HEK293T (cell line): ENCODE measurements at places on chromosomes 1 and 21.

GRCh38 chr21:36076878-36077655 lies 7.2 kb downstream of the CBR1 start:
- DNase-seq = no peak

DNA sequence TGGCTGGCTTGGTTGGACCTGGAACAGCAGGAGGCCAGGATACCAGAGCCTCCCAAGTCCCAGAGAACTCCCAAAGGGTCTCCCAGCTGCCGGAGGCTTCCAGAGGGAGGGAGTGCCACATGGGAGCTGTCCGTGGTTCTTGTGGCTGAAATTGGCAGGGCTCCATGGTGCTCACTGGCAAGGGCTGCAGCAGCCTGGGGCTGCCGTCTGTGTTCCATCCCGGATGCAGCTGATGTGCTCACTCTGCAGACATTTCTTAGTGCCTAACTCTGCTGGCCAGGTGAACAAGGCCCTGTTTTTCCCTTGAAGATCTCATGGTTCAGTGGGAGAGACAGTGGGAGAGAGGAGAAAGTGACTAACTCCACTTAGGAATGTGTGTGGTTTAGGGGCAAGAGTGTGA lies 261.1 kb downstream of the CAMTA1 start:
- peak; percentile 34 for DNase-seq

DNA sequence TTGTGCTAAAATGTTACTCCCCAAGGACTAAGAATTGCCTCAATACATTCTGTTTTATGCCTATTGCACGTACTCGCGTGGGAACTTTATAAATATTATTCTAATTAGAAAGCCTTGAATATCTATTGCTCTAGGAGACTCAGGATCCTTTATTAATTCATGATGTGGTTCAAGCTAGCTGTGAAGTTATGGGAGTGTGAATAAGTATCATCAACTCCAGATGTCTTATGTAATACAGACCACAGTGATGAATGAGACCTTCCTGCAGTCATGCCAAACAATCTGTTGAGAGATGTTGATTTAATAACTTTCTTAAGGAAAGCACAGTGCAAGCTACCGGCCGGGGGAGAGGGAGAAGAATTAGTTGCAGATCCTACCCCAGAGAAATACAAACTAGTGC lies 519.2 kb upstream of the ZP4 start:
- DNase-seq = no peak

DNA sequence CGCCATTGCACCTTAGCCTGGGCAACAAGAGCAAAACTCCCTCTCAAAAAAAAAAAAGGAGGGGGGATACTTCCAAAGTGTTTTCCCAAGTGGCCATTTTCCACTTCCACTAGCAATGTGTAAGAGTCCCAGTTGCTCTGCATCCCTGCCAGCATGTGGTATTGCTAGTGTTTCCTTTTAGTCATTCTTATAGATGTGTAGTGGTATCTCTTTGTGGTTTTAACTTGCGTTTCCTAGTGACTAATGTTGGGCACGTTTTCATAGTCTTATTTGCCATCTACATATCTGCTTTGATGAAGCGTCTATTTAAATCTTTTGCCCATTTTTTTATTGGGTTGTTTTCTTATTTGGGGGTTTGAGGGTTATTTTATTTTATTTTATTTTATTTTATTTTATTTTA lies 31.1 kb downstream of the INAVA start:
- no peak for DNase-seq

- no peak for DNase-seq
Measured at GRCh38 chr21:35005560-35006224, 43.4 kb downstream of the RUNX1 start.

GRCh38 chr1:6783936-6784559 lies 1.2 kb upstream of the CAMTA1 start:
- no peak for DNase-seq

- no peak for DNase-seq
Measured at GRCh38 chr1:196774175-196774574, 465 bp upstream of the CFHR3 start.

DNA sequence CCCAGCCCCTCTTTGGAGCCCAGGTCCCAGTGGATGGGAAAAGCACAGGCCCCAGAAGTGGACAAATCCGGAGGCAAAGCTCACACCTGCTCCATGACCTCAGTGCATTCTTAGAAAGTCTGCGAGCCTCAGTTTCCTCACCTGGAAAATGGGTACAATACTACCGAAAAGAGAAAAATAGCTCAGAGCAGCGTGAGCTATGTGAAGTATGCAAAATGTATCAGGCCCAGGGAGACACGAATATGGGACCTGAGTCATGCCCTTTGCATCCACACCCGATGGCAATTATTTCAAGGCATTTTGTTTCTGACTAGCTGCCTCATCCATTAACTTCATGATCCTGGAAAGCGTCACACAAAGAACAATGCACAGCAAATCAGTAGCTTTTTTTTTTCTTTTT lies 9.2 kb downstream of the ALDH4A1 start:
- no peak for DNase-seq

DNA sequence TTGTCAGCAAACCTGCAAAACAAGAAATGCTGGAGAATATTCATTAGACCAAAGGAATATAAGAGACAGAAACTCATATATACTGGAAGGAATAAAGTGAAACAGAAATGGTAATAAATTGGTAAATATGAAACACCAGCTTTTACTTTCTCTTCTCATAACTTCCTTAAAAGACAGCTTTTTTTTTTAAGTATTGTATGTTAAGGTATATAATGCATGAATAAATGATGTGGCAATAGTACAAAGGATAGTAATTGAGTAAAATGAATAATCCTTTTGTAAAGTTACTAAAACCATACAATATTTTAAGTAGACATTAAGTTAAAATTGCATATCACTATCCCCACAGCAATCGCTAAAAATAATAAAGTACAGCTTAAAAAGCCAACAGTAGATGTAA lies 64.8 kb downstream of the TRIM33 start:
- no peak for DNase-seq

GRCh38 chr21:45932922-45933502 lies 48.6 kb upstream of the COL6A1 start:
- DNase-seq = no peak

DNA sequence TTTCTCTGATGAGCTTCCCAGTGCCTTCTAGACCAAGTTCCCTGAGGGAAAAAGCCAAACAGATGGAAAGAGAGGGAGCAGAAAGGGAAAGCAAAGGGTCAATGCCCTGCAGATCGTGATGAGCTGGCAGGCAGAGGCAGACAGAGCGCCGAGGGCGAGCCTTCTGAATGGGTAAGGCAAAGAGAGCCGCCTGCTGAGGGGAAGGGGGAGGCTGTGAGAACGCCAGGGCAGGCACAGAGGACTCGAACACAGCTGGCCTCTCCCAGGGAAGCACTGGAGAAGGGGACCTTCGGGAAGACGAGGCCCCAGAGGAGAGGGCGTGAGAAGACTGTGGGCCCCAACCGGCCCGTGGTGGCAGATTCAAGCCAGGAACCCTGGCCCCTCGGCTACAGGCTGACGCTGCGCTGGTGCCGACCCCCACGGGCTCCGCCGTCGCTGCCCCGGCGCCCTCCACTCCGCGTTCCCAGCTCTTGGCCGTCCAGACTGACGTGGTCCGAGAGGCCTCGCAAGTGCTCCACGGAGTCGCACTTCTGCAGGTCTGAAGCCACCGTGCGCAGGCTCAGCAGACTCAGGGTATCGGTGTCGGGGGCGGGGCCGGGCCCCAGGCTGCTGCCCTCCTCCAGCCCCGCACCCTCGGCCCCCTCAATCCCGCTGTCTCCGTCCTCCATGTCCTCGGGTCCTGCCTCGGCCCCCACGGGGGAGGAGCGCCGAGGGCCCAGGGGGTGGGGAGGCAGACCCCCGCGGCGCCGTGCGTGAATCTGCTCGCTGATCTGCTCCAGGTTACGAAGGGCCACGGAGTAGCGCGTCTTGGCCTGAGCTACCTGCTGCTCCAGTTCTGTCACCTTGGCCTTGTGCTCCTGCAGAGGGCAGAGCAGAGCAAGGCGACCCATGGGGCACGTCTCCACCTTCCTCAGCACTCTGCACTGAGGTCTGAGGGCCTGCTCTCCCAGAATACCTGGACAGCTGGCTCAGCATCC lies 13.9 kb downstream of the SH3BP5L start:
- no peak for DNase-seq

DNA sequence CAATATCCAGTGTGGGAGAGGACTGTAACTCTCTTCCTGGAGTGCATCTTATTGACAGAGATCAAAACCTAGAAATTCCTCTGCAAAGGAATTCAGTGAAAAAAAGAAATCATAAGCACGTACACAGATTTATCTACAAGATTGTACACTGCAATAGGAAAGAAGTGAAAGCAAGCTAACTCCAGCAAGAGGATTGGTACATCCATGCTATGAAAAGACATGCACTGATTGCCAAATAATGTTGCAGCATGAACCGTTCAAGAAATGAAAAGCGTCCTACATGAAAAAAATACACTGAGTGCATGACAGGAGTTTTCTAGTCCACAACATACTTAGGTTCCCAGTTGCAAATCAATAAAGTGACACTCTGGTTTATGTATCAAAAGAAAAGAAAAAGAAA lies 1.9 kb upstream of the MGST3 start:
- no peak for DNase-seq

GRCh38 chr21:45332981-45333582 lies 45.4 kb upstream of the POFUT2 start:
- no peak for DNase-seq

GRCh38 chr1:209624558-209625549 lies 27.4 kb downstream of the LAMB3 start:
- no peak for DNase-seq

DNA sequence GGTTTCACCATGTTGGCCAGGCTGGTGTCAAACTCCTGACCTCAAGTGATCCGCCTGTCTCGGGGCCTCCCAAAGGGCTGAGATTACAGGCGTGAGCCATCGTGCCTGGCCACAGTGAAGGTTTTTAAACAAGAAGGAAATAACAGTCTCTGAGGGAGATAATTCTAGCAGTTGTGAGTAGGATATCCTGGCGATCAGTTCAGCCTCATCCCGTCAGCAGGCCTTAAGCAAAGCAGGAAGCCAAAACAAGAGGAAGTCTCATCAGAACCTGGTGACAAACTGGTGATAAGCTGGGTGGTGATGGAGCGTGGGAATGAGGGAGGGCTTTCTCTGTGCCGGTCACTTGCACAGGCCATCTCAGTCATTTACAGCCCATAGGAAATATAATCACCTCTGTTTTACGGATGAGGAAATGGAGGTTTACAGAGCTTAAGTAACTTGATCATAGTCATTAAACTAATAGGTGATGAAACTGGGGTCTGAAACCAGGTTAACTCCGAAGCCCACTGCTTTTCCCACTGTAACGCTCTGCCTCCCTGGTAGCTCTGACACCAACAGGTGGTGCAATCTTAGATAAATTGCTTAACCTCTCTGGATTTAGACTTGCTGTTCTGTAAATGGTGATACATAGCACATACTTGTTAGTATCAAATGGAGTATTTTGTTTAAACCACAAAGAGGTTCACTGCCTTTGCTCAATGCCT lies 40.8 kb upstream of the A3GALT2 start:
- DNase-seq = no peak

DNA sequence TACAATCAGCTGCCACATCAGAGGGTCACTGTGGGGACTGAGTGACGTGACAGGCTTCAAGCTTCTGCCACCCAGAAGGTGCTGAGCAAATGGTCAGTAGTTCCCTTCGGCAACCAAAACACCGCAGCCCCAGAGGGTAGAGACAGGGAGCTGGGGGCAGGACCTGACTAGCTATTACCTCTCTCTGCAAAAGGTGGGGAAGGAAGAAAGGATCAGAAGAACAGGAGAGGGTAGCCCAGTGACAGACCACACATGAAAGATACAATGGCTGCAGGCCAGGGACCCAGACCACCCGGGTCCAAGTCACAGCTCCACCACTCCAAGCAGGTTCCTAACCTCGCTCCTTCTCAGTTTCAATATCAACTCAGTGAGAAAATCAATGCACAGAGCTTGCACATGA lies 377.1 kb downstream of the NPHP4 start:
- no peak for DNase-seq

- DNase-seq = no peak
Measured at GRCh38 chr1:27535386-27535785, 45.4 kb upstream of the WASF2 start.

- DNase-seq = no peak
Measured at GRCh38 chr1:31669786-31670592, 25.3 kb upstream of the PEF1 start.

DNA sequence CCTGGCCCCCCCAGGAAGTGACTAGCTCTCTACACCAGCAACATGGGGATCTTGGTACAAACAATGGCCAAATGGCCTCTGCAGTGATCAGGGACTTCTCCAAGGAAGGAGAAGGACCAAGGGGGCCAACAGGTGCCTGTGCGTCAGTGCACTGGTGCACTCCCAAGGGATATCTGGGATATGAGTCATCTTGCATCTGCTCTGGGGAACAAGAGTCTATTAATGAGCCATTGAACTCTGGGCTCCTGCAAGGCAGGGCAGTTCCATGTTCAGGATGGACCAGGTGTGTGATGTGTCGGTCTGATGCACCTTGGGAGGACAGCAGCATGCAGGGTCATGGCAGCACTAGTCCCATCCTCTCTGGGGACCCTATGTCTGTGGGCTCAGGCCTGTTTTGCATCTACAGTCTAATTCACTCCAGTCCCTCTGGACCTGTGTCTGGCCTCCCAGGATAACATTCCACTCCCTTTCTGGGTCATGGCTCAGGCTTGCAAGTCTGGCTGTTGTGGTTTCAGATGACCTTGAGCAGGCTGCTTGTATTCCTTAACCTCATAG lies 125.3 kb downstream of the TRABD2B start:
- DNase-seq = no peak

- no peak for DNase-seq
Measured at GRCh38 chr1:221381910-221382623, 359.8 kb downstream of the DUSP10 start.

- no peak for DNase-seq
Measured at GRCh38 chr1:18481190-18481920, 625 bp downstream of the KLHDC7A start.

DNA sequence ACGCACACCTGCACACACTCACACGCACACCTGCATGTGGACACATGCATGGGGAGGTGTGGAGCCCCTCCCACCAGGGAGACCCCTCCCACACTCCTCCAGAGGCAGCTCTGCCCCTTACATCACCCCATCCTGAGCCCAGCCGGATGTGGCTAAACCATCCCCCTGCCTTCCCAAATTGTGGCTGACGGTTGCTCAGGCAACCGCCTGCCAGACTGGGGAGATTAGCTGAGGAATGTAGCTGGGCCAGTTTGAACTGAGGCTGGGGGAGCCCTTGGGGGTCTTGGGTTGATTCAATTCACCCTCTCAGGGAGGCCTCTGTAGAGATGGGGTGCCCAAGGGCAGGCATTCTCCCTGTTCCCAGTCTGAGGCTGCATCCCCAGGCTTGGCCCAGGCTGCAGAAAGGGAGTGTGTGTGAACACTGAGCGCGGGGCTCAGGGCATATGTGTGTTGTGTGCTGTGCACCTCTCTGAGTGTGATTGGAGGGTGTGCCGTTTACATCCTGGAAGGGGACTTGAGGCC lies 12.9 kb downstream of the PTPRU start:
- DNase-seq = no peak

GRCh38 chr1:43318831-43319230 lies 18.0 kb downstream of the TIE1 start:
- DNase-seq = no peak
